ENCODE measurements at places on chromosomes 13 and 19. TPM values are rescaled to one million over a fixed set of nuclear protein-coding genes. Genes with fewer than 3 reads are reported as not detected.

Gene TMEM145
- 1.6 TPM for total RNA-seq

Gene REEP6
- 7.4 TPM for total RNA-seq

DNA sequence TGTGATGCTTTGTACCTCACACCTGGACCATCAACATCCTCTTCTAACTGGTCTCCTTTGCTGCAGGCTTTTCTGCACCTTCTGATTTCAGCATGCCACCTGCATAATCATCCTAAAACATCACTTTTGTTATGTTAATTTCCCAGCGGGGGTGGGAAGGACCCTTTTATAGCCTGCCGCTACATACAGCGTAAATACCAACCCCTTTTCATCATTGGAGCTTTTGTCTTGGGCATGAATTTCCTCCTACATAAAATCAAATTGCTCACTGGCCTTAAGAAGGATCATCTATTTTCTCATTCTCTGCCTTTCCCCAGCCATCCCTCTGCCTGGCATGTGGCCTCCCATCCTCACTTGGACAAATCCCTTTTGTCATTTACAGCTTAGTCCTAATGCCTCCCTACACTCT, 124.7 kb downstream of the RBM26 start:
- no peak for DNase-seq

- DNase-seq = no peak
Observed at GRCh38 chr13:114112826-114113322, 19.5 kb downstream of the RASA3 start.

- DNase-seq = no peak
Observed at GRCh38 chr19:17719730-17720400, 585 bp downstream of the MAP1S start.

- DNase-seq = peak; percentile 67
Observed at GRCh38 chr13:44449999-44450821, 76.6 kb downstream of the SERP2 start.

DNA sequence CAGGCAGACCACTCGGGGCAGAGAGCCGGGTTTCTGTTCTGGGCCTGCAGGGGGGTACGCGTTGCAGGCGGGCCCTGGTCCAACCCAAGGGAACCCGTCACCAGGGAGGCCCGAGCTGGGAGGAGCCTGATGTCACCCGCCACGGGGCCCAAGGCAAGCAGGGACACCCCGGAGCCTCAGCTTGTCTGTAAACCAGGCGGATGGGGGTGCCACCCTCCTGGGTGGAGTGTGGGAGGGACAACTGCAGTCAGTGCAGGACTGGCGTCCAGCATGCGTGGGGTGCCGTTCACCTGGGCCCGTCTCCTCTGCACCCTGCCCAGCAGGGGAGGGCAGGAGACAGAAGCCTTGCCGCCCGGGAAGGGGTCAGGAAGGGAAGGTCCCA, 7.0 kb downstream of the CACTIN start:
- no peak for DNase-seq

DNA sequence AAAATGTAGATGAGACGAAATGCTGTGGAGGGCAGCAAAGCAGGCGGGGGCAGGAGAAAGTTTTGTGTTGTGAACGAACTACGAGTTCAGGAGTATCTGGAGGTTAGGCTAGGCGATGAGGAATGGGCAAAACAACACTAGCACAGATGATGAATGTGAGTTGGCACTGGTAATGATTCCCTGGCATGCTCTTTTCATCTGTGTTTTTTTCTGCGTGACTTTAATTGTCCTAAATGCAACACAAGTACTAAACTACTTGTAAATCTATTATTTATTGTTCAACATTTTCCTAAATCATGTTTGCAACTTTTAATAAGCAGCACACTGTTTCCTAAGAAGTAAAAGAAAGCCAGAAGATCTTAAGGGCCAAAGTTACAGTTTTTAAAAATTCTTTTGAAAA, 19.2 kb downstream of the TNFSF13B start:
- DNase-seq = no peak

DNA sequence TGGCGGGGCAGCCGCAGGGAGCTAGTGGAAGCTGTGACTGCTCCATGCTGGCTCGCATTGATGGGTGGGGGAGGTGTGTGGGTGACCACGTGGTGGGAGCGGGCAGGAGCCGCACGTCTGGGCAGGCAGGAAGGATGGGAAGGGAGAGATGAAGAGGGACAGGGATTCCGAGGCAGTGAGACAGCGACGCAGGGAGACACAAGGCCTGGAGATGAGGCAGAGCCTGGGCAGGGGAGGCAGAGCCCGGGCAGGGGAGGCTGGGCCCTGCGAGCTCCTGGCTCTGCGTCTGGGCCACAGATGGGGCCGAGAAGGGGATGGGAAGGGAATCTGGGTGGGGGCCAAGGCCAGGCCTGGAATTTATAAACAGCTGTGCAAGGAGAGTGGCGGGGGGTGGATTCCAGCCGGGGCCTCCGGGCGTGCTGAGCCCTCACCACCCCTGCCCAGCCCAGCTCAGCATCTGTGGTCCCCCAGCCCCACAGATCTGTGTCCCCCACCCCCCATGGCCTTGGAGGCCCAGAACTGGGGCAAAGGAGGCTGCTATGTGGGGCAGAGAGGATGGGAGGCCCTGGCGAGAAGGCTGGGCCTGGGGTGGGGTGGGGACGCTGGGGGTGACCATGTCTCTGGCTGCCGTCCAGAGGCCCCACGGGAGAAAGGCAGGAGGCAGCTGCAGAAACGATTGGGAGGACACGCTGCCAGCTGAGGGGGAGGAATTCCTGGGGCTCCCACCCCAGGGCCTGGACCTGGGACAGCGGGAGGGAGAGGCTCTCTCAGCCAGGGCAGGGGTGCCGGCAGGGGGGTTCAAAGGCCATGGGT, 6.0 kb downstream of the EHD2 start:
- peak; percentile 99 for DNase-seq

Measured in myocyte (in vitro differentiated cells).